PC-9 (cell line): ENCODE measurements at places on chromosomes 13 and 19. TPM values are rescaled to one million over a fixed set of nuclear protein-coding genes. Genes with fewer than 3 reads are reported as not detected.
A peak's percentile ranks its signal among the peaks of the same experiment; 100 is the strongest.

- H3K4me1 ChIP-seq = no peaks in the 10 kb centered on the region
- H3K27me3 ChIP-seq = no peaks in the 10 kb centered on the region
- H3K27ac ChIP-seq = no peak overlapping the region
- H3K4me3 ChIP-seq = no peak overlapping the region
- no peak for DNase-seq
- no peaks in the 10 kb centered on the region for H3K36me3 ChIP-seq
Observed at GRCh38 chr13:59588717-59589067, 575.0 kb downstream of the DIAPH3 start.

- H3K36me3 ChIP-seq = no peaks in the 10 kb centered on the region
- H3K27me3 ChIP-seq = peaks cover 72% of the 10 kb centered on the region
- H3K4me1 ChIP-seq = no peaks in the 10 kb centered on the region
Observed at GRCh38 chr19:28196961-28197360, 1016.0 kb downstream of the UQCRFS1 start.

DNA sequence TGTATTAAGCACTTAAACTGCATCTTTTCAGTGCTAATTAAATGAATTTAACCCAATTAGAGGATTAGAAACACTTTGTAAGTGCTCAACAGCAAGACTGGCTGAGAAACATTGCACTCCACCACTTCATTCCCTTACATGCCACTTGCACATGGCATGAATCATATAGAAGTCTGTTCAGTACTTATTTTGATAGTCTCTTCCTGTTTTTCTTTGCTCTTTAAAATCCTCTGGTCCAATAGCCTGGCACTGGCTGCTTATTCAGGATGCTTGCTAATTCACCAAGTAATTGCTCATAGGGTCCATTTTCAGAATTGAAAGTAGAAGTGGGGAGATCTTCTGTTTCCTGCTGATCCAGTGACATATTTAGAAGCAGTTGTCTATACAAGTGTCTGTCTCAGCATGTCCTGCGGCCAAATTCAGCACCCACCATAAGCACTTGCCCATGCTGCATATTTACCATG, 900.1 kb downstream of the PCDH9 start:
- H3K27ac ChIP-seq = no peak overlapping the region
- no peaks in the 10 kb centered on the region for H3K4me1 ChIP-seq
- DNase-seq = no peak
- H3K4me3 ChIP-seq = no peak overlapping the region

DNA sequence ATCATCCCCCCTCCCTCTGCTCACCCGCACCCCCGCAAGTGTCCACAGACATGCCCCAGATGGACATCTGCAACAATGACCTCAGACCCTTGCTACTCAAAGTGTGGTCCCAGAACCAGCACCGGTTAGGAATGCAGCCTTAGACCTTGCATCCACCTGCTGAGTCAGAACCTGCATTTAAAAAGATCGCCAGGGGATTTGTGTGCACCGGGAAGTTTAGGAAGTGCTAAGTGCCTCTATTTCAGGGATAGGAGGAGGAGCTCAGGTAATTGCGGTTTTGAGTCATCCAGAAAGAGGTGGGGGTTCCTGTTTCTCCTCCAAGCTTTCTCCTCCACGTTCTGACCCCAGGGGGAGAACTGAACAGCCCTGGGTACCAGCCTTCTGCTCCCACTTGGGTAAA, 46.2 kb downstream of the CACNA1A start:
- H3K4me3 ChIP-seq = no peak overlapping the region
- H3K36me3 ChIP-seq = no peaks in the 10 kb centered on the region
- peaks cover 73% of the 10 kb centered on the region for H3K27me3 ChIP-seq
- DNase-seq = no peak

GRCh38 chr13:104872153-104872552, 1663.3 kb downstream of the EFNB2 start:
- H3K27ac ChIP-seq = no peak overlapping the region
- H3K4me3 ChIP-seq = no peak overlapping the region
- H3K27me3 ChIP-seq = no peaks in the 10 kb centered on the region
- H3K4me1 ChIP-seq = no peaks in the 10 kb centered on the region
- no peaks in the 10 kb centered on the region for H3K36me3 ChIP-seq

DNA sequence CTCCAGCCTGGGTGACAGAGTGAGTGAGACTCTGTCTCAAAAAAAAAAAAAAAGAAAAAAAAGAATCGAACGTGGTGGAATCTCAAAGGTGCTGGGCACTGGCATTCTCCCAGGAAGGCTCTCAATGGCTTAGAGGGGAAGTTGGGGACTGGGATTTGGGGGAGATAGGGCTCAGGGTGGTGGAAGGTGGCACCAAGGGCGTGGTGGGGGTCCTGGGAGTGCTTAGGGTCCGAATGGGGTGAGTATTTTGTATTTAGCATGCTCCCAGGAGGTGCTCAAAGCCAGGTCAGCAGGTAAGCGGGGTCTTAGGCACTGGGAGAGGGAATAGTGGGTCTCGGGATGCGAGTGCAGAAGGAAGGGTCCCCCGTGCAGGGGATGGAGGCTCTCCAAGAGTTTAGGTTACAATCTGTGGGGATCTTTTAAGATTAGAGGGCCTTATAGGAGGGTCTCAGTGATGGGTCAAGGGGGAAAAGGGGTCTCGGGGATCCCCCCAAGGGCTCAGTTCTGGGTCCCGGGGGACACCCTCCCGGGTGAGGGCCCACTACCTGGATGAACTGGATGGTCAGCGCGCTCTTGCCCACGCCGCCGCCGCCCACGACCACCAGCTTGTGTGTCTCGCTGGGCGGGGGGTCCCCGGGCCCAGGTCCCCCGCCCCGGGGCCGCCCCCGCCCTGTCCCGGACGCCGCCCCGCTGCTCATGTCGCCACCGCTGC, 386 bp downstream of the RRAS start:
- peaks cover 5% of the 10 kb centered on the region; the same call in 1 of the 2 replicates for H3K36me3 ChIP-seq
- no peaks in the 10 kb centered on the region for H3K27me3 ChIP-seq
- H3K4me3 ChIP-seq = peak overlapping the region; percentile 56
- H3K27ac ChIP-seq = peak overlapping the region; percentile 17; the same call in 1 of the 2 replicates
- no peak for DNase-seq
- peaks cover 37% of the 10 kb centered on the region for H3K4me1 ChIP-seq

- DNase-seq = no peak
- H3K27me3 ChIP-seq = peaks cover 13% of the 10 kb centered on the region
- H3K4me3 ChIP-seq = no peak overlapping the region
Observed at GRCh38 chr13:24683838-24684599, 3.8 kb downstream of the ATP12A start.

- peaks cover 28% of the 10 kb centered on the region for H3K4me1 ChIP-seq
- H3K36me3 ChIP-seq = no peaks in the 10 kb centered on the region
- no peak for DNase-seq
- H3K27ac ChIP-seq = no peak overlapping the region
Observed at GRCh38 chr19:18346091-18346490, 5.7 kb downstream of the PGPEP1 start.

ZNF471 gene
- 0.57 and 0.78 TPM in 2 replicates for total RNA-seq

- H3K4me1 ChIP-seq = peaks cover 6% of the 10 kb centered on the region; the same call in 1 of the 2 replicates
- no peak for DNase-seq
- H3K36me3 ChIP-seq = no peaks in the 10 kb centered on the region
- no peak overlapping the region for H3K4me3 ChIP-seq
Observed at GRCh38 chr19:1647501-1648458, 4.6 kb downstream of the TCF3 start.

GRCh38 chr19:49691243-49692146, 579 bp downstream of the CPT1C start:
- H3K36me3 ChIP-seq = no peaks in the 10 kb centered on the region; the same call in 1 of the 2 replicates
- no peaks in the 10 kb centered on the region for H3K27me3 ChIP-seq

DNA sequence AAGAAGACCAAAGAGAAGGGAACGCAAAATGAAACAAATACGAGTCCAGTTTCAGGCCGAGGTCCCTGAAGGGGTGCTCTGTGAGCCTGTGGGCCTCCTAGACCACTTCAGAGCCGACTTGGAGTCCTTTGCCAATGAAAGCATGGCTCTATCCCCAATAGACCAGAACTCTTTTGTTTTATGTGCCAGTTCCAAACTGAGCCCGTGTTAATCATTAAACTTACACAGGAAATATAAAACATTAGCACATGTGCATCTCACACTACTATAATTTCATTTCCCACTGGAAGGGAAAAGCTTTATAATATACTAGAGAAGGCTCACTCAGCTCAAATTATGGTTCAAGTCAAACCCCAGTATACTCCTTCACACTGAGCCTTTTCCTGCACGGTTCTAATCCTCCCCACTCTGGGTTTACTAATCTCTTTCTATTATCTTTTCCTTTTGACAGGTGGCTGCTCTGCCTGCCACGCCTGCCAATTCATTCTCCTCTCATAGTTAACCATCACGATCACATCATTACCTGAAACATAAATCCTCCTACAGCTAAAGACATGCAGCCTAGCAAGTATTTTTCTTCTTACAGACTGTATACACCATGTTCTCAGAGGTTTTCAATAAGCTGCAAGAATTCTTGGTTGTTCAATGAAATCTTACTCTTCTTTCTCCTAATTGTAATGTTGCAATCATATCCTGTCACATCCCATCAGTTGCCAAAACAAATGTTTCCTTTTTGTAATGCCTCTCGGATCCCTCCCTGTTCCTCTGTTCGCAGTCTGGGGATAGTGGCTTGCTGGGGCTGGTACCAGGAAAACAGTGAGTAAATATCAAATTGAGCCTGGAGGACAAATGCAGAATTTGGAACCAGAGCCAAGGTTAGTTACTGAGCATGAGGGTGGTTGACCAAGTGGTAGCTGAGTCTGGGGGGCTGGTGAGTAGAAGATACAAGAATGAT, 18.8 kb upstream of the WASF3 start:
- H3K27ac ChIP-seq = no peak overlapping the region
- no peak for DNase-seq
- H3K36me3 ChIP-seq = no peaks in the 10 kb centered on the region
- H3K4me1 ChIP-seq = no peaks in the 10 kb centered on the region

GRCh38 chr19:49701271-49701786, 10.4 kb downstream of the CPT1C start:
- no peak overlapping the region for H3K4me3 ChIP-seq
- H3K36me3 ChIP-seq = no peaks in the 10 kb centered on the region
- no peak overlapping the region for H3K27ac ChIP-seq
- no peak for DNase-seq
- no peaks in the 10 kb centered on the region for H3K27me3 ChIP-seq
- H3K4me1 ChIP-seq = no peaks in the 10 kb centered on the region

GRCh38 chr13:24267801-24268200, 41.6 kb upstream of the C1QTNF9 start:
- no peaks in the 10 kb centered on the region for H3K36me3 ChIP-seq
- no peaks in the 10 kb centered on the region for H3K4me1 ChIP-seq
- H3K4me3 ChIP-seq = no peak overlapping the region

DNA sequence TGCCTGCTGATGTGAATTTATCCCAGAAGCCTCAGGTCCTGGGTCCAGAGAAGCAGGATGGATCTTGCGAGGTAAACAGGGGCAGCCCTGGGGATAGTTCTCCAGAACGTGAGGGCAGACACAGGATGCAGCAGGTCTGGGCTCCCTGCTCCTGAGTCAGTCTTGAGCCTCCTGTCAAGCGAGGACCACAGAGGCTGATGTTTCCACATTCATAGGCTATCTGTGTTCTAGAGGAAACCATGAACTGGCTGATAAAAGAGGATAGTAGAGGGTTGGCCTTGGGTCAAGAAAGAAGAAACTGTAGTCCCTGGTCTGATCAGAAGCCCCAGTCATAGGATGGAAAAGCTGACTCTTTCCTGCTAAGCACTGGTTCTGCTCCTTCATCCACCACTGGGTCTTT, 2.2 kb downstream of the ZNF175 start:
- H3K36me3 ChIP-seq = no peaks in the 10 kb centered on the region
- no peak overlapping the region for H3K27ac ChIP-seq
- no peak overlapping the region for H3K4me3 ChIP-seq
- DNase-seq = no peak
- peaks cover 12% of the 10 kb centered on the region for H3K4me1 ChIP-seq
- 0 out of 2 replicates have a peak, but pooled peaks cover 4% of the 10 kb centered on the region for H3K27me3 ChIP-seq

- no peak for DNase-seq
- H3K27ac ChIP-seq = no peak overlapping the region
- H3K4me3 ChIP-seq = no peak overlapping the region
- no peaks in the 10 kb centered on the region for H3K36me3 ChIP-seq
- 0 out of 2 replicates have a peak, but pooled peaks cover 5% of the 10 kb centered on the region for H3K27me3 ChIP-seq
- no peaks in the 10 kb centered on the region for H3K4me1 ChIP-seq
Observed at GRCh38 chr19:33207040-33207620, 13.0 kb downstream of the LRP3 start.

- peak overlapping the region; percentile 99 for H3K27ac ChIP-seq
- peaks cover 9% of the 10 kb centered on the region for H3K4me1 ChIP-seq
- H3K36me3 ChIP-seq = peaks cover 4% of the 10 kb centered on the region; the same call in 1 of the 2 replicates
- no peak for DNase-seq
Observed at GRCh38 chr19:5719274-5719960, 529 bp downstream of the LONP1 start.

DNA sequence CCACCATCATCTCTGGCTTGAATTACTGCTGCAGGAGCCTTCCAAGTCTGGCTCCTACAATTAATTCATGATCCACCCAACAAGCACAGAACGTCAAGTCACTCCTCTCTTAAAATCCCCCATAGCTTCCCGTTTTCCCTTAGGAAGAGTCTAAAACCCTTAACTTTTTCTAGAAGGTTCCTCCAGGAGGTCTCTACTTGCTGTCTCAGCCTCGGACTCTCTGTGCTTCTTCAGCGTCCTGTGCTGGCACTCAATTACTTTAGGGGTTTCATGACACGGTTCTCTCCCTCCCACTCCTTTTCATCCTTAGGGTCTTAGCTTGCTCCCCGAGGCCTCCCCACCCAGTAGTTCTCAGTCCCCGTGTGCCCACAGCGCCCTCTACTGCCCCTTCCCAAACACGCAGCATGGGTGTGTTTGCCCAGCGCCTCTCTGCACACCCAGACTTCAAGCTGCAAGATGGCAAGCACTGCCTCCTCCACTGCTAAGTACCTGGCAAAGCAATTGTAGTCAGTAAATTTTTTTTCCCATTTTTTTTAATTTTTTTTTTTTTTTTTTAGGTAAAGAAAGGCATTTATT, 25.8 kb upstream of the MAP3K10 start:
- no peak overlapping the region for H3K27ac ChIP-seq
- H3K4me3 ChIP-seq = no peak overlapping the region
- DNase-seq = peak; percentile 40
- H3K36me3 ChIP-seq = no peaks in the 10 kb centered on the region

CDC42EP5 gene
- total RNA-seq = 25.1 and 48.5 TPM in 2 replicates

DNA sequence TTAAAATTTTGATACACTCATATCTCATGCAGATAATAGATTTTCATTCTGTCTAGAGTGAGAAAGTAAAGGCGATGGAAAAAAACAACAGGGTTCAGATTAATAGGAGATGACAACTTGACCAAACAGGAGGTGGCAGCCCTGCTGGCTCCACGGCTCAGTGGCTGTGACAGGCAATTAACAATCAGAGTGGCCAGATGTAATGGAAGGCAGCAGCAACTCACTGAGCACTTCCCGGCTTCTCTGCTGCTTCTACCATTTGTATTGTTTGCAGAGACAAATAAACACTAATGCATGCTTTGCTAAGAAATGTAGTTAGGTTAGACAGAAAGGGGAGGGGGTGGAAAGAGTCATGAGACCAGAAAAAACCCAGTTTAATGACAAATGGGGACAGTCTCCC, 473.0 kb upstream of the SLC10A2 start:
- H3K27ac ChIP-seq = no peak overlapping the region
- H3K27me3 ChIP-seq = no peaks in the 10 kb centered on the region
- H3K36me3 ChIP-seq = no peaks in the 10 kb centered on the region

- DNase-seq = no peak
- no peak overlapping the region for H3K27ac ChIP-seq
- H3K27me3 ChIP-seq = no peaks in the 10 kb centered on the region
- peaks cover 15% of the 10 kb centered on the region; the same call in 1 of the 2 replicates for H3K4me1 ChIP-seq
Observed at GRCh38 chr13:32430018-32430747, 2.3 kb upstream of the N4BP2L1 start.

GRCh38 chr13:41459432-41460073, 2.2 kb downstream of the RGCC start:
- no peak overlapping the region for H3K27ac ChIP-seq
- H3K4me1 ChIP-seq = 0 out of 2 replicates have a peak, but pooled peaks cover 5% of the 10 kb centered on the region
- peaks cover 14% of the 10 kb centered on the region; the same call in 1 of the 2 replicates for H3K27me3 ChIP-seq
- no peak overlapping the region for H3K4me3 ChIP-seq
